NCI-H1105 treated with DMSO at 0.1 percent for 48 hours (cell line): ENCODE measurements at places on chromosomes 11 and 22.

- DNase-seq: no peak
Measured at GRCh38 chr11:6733326-6734275, 38.2 kb downstream of the OR2AG2 start.

GRCh38 chr11:124880958-124881357, 15.7 kb downstream of the ROBO3 start:
- no peak for DNase-seq

DNA sequence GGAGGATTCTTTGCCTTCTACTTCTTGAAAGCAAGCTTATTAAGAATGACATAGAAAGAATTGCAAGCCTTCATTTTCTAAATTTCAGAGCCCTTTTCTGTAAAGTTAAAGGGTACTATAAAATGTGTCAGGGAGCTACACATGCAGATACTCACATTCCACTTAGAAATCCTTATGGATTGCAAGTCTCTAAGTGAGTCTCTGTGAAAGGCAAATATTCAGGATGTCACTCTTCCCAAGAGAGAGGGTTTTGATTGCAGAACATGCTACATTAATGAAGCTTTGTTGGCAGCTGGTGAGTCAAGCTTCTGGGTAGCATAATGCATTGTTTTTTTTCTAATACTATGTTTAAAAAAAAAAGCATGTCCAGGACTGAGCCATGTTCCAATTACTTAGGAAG, 369.2 kb downstream of the DCDC1 start:
- no peak for DNase-seq

- no peak for DNase-seq
Measured at GRCh38 chr11:61046833-61047232, 55.5 kb upstream of the CD5 start.

DNA sequence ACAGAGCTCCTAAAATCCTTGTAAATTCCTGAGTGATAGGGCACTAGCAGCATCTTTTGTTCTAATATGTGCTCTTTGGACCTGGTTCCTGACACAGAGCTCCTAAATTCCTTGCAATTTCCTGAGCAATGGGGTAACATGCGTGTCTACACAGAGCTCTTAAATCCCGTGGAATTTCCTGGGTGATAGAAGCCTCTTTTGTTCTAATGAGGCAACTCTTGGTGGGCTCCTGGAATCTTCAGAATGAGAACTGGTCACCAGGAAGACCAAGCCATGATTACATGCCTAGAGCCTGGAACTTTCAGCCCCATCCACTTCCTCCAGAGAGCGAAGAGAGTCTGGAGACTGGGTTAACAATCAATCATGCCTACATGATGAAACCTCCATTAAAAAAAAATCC, 19.0 kb downstream of the RSF1 start:
- DNase-seq: no peak

GRCh38 chr22:33332538-33332937, 274.4 kb upstream of the SYN3 start:
- DNase-seq: no peak

- no peak for DNase-seq
Measured at GRCh38 chr22:27116312-27117086, 459.1 kb downstream of the MIAT start.

GRCh38 chr22:42353883-42354727, 78.1 kb downstream of the NFAM1 start:
- DNase-seq: no peak

DNA sequence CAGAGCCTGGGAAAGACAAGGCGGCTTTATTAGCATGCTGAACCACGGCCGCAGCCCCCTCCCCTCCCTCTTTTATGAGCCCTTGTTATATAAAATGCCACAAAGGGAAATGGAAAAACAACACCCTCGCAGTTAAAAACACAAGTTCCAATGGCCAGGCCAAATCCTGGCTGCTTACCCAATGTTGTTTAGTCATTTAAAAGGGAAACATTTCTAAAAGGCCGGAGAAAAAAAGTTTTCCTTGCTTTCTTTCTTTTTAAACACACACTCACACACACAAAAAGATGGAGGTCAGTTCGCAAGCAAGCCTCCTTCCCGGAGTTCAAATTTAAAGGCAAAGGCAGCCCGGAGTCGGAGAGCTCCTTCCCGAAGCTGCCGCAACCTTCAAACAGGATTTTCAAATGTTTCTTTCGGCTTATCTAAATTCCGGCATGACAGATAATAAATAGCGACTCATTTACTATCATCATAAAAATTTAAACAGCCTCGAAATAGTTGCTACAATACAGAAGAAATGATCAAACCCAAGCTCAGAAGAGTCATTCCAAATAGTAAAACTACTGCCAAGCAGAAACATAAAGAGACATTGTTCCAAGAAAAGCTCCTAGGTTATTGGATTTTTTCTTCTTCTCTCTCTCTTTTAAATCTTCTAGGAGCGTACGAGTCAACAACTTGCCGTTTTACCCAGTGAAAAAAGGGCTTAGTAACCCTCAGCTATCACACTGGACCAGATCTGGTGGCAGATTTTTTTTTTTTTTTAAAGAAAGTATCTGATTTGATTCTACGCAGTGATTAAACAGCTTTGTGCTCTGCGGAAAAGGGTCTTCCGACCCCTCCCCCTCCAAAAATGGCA, 3.5 kb downstream of the PHF21B start:
- no peak for DNase-seq

DNA sequence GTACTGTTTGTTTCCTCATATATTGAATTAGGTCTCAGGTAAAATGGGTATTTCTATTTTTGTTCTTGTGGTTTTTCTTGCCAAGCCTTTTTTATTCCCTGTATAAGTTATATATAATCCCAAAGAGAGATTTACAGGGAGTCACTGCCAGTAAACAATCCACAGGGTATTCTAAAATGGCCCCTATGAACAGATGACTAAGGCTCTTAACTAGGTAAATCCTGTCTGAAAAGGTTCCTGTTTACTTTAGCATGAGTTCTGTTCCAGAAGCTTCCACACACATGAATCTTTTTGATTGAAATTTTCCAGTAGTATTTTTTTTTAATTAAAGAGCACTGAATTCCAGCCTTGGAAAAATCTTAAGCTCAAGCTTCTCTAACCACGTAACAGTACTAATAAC, 552.8 kb upstream of the CCDC179 start:
- no peak for DNase-seq

GRCh38 chr22:29315286-29316140, at the start of gene RASL10A:
RASL10A (minus strand) TSS chr22:29315697; CDS start chr22:29315246, 451 bp downstream.
- DNase-seq: peak; percentile 5

DNA sequence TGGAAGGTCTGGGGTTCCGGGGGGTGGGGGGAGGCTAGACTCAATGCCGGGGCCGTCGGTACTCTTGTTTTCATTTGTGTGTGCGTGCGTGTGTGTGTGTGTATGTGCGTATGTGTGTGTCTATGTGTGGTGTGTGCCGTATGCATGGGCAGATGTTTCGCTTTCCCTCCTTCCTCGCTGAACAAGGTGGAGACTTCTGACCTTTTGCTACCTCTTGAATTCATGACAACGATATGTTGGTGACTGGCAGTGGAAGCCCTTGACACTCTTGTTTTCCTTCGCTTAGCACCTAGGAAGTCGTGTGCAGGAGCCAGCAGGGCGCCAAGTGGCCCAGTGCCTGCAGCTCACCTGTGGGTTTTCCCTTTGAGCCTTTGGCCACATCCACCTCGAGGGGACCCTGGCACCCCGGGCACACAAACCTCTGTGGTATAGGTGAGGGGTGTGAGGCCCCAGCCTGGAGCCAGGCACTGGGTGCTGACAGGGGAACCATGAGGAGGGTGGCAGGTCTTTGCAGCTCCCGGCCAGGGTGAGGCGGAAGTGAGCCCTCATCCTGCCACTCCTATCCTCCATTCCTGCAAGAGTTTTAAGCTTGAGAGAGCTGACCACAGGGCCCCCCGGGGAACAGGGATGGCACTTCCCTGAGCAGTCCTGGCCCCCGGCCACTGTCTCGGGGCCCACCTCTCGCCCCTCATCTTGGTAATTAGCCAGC, 19.3 kb upstream of the TMEM191C start:
- no peak for DNase-seq

DNA sequence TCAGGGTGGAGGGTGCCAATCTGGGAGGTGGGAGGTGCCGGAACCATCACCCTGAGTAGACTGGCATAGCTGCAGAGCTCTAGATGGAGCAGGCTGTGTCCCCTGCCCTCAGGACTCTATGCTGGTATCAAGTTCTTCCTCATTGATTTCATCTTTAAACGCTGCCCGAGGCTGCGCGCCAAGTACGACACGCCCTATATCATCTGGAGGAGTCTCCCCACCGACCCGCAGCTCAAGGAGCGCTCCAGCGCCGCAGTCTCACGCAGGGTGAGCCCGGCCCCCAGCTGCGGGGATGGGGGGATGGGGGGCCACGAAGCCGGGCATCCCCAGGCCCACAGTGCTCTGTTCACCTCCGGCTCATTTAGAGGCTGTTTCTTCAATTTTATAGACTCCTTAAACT, 52.5 kb downstream of the GRAMD4 start:
- no peak for DNase-seq

- no peak for DNase-seq
Measured at GRCh38 chr11:103279821-103280220, 170.6 kb downstream of the DYNC2H1 start.

- DNase-seq: no peak
Measured at GRCh38 chr11:100761841-100762240, 74.8 kb downstream of the ARHGAP42 start.

GRCh38 chr11:46741600-46742484, 22.8 kb downstream of the F2 start:
- no peak for DNase-seq

DNA sequence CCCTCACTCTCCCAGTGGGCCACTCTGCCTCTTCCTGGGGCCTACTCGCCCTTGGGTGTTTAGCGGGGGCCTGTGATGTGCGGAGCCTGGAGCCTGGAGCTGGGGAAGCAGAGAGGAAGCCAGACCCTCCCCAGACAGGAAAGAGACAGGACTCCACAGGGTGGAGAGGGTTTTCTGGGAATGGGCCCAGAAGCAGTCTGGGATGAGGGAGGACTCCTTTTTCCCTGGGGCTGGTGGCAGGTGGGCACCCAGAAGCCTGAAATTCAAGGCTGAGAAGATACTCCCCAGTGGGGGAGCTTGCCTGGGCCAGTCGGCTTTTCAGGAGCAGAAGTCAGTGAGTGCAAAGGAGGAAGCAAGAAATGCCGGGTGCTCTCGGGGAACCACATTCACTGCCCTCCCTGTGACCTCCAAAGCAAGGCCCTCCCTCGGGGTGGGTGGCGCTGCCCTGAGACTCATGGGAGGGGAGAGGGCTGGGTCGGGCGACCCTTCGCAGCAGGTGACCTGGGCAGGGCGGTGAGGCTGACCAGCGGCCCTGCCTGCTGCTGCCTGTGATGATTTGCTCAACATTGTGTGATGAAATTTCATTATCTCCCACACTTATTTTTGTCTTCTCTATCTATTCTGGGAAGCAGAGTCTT, 1377.4 kb downstream of the BRD1 start:
- DNase-seq: no peak

DNA sequence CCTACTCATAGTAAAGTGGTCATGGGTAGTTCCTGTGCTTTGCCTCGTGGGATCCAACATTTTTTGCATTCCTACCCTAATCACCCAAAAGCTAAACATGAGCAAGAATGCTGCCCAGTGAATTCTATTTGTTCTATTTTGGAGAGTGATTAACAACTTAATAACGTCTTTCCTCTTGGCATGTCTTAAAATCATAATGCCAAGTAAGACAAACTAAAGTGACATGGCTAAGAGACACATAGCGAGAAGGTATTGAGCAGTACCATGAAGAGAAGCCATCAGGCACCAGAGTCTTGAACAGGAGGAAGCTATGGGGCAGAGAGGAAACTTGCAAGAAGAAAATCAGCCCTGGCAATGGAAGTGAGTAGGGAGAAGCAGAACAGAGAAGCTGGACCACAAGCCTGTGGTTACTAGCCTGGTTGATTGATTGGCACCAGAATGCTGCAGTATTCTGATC, 32.0 kb downstream of the EXPH5 start:
- DNase-seq: no peak

- DNase-seq: no peak
Measured at GRCh38 chr11:32420937-32421901, 14.1 kb downstream of the WT1 start.

DNA sequence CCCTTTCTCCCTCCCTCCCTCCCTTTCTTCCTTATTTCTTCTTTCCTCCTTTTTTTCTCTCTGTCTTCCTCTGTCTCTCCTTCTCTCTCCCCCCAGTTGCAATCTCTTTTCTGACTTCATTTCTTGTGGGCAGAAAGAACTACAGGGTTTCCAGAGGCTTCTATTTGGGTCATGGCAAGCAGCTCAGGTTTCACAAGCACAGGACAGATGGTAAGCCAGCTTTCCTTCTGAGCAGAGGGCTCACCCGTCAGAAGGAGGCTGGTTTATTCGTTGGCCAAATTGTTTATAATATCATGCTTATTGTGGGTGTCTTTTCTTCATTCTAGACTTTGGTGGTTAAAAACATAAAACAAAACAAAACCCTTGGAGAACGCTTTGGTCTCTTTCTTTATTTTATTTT, 58.9 kb upstream of the CLMP start:
- no peak for DNase-seq

- DNase-seq: no peak
Measured at GRCh38 chr11:118234833-118235232, 10.0 kb upstream of the JAML start.

- DNase-seq: no peak
Measured at GRCh38 chr11:122198291-122198983, 82.4 kb upstream of the BLID start.

- no peak for DNase-seq
Measured at GRCh38 chr22:29002603-29003002, 59.0 kb downstream of the C22orf31 start.

DNA sequence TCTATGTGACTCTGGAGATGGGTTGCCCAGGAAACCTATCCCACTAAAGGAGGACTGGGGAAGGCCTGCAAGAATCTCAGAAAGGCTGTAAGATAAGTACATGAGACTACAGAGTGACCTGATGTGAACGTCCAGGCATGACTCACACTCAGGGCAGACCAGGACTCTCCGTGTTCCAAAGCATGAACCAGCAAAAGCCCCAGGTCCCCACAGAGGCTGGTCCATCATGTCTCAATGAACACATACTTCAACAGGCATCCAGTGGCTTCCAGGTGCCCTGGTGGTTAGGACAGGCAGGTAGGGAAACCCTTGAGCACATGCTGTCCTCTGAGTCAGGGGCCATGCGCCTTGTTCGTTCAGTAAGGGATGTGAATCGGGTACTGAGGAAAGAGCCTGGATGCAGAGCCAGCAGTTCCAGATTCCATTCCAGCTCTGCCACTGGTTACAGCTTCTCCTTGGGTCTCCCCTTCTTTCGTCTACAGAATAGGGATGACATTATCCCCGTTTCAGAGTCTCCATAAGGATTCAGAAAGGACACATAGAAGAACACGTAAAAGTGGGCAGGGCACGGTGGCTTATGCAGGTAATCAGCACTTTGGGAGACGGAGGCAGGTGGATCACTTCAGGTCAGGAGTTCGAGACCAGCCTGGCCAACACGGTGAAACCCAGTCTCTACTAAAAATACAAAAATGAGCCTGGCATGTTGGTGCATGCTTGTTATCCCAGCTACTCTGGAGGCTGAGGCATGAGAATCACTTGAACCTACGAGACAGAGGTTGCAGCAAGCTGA, 129.0 kb upstream of the TEAD1 start:
- DNase-seq: no peak
